ENCODE measurements at places on chromosomes 5 and 9.

- DNase-seq: no peak
Measured at GRCh38 chr5:112968411-112969106, 8.0 kb upstream of the DCP2 start.

GRCh38 chr9:101381118-101381517 is 3.7 kb downstream of the BAAT start:
- DNase-seq: no peak

GRCh38 chr5:56148453-56148971 is 84.6 kb downstream of the ANKRD55 start:
- DNase-seq: no peak

GRCh38 chr9:137689745-137690529 is 71.1 kb downstream of the EHMT1 start:
- DNase-seq: no peak
